ENCODE measurements at places on chromosomes 1 and 21. TPM values are rescaled to one million over a fixed set of nuclear protein-coding genes. Genes with fewer than 3 reads are reported as not detected.
A peak's percentile ranks its signal among the peaks of the same experiment; 100 is the strongest.

GRCh38 chr1:29890201-29890959, 654.1 kb downstream of the PTPRU start:
- DNase-seq: no peak

Gene ELF3
- 0.11 TPM for polyA plus RNA-seq

GRCh38 chr1:219917851-219918466, 10.4 kb downstream of the SLC30A10 start:
- no peak for DNase-seq

Gene AQP10
- 0.02 TPM for polyA plus RNA-seq

- DNase-seq: no peak
Observed at GRCh38 chr1:244235157-244235556, 184.1 kb downstream of the ZBTB18 start.

DNA sequence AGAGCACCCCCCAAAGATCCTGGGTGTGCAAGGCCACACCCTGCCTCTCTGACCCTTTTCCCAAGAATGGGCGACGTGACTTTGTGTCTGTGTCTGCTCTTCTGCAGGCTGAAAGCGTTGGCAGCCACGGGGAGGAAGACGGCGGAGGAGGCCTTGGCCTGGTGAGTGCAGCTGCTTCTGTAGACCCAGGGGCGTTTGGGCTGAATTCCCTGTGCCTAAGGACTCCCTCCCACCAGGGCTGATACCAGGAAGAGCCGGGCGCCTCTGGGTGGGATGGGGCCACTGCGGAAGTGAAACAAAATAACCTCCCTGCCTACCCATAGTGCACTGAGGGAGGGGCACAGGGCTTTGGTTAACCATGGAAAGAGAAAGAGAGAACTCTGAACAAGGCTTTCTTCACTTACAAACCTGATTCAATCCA, 2.5 kb downstream of the UBASH3A start:
- no peak for DNase-seq

DNA sequence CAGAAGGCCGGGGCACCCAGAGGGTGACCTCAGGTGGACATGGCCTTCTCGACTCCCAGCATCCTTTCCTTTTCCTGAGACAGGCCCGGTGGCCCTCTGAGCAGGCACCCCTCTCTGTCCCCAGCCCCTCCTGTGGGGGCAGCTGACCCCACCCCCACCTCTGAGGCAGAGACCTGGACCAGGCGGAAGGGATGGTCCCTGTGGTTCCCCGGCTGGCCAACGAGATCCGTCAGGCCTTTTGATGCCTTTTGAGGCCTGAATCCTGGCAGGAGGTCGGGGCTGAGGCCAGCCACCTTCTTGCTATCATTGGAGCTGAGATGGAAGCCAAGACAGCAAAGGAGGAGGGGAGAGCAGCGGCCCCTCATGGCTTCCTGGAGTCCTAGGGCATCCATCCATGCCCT, 50.2 kb upstream of the ACTRT2 start:
- no peak for DNase-seq

- DNase-seq: no peak
Observed at GRCh38 chr1:79777481-79778219, 771.1 kb upstream of the ADGRL4 start.

Gene NFIA
- polyA plus RNA-seq: 4.1 TPM

Gene ATP8B2
- polyA plus RNA-seq: 50.7 TPM

GRCh38 chr1:54499360-54500106, 48.5 kb upstream of the ACOT11 start:
- DNase-seq: peak; percentile 84

Measured in SK-N-SH (cell line).